ENCODE measurements at places on chromosomes 11 and 22.
A peak's percentile ranks its signal among the peaks of the same experiment; 100 is the strongest.

- no peak for DNase-seq
Observed at GRCh38 chr11:62999649-63000048, 14.9 kb upstream of the SLC22A6 start.

GRCh38 chr11:64788321-64789215, 10.2 kb upstream of the SF1 start:
- no peak for DNase-seq

DNA sequence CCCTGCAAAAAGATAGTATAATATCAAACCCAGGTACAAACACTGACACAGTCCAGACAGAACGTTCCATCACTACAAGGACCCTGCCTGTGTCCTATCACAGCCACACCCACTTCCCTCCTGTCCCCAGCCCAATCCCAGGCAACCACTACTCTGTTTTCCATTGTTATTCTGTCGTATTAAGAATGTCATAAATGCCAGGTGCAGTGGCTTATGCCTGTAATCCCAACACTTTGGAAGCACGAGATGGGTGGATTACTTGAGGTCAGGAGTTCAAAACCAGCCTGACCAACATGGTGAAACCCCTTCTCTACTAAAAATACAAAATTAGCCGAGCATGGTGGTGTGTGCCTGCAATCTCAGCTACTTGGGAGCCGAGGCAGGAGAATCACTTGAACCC, 89.0 kb downstream of the TRMU start:
- DNase-seq = no peak

DNA sequence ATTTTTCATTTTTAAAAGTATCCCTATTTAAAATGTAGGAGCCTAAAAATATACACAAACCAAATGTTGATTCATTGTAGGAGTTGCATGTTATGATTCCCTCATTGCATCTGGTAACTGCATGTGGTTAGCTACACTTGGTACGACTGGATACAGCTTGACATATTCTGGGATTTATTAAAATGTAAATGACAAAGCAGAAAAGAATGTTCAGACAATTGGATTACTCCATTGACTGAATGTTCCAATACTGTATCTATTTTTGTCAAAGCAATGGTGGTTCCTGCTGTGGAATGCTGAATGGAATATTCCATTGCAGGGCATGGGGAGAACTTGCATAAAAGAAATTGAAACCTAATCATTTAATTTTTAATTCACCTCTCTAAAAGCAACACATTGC, 30.8 kb downstream of the BLID start:
- DNase-seq = no peak

DNA sequence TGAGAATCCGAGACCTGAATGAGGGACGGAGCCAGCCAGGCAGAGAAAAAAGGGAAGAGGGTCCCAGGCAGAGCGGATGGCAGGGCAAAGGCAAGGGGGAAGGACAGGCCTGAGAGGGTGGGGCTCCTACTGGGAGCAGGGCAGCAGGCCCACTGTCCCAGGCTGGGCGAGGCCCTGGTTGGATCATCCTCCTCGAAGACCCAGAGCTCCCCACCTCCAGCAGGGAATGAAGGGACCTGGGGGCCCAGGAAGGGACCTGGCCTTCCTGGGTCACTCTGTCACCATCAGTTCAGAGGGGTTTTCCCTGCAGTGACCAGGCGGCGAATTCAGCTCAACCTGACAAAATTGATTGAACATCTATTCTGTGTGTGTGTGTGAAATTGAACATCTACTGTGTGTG, 4.0 kb downstream of the CD5 start:
- no peak for DNase-seq

GRCh38 chr11:59273373-59273841, 60.7 kb upstream of the MPEG1 start:
- no peak for DNase-seq

DNA sequence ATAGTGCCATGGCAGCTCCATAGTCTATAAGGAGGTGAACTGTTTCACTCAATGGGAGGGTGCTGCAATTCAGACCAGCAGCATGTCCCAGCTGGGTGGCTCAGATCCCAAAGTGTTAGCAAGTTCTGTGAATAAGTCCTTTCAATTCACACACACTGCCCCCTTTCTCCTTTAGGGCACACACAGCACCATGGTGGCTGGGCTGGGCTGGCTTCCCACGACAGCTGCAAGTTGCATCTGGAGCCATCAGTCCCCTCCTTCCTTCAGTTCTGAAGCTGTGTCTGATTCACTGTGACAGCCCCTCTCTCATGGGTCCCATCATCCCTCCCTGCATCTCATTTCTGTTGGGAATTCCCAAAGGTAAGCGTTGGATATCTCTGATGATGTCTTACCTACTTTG, 324.1 kb upstream of the NCAM1 start:
- no peak for DNase-seq

DNA sequence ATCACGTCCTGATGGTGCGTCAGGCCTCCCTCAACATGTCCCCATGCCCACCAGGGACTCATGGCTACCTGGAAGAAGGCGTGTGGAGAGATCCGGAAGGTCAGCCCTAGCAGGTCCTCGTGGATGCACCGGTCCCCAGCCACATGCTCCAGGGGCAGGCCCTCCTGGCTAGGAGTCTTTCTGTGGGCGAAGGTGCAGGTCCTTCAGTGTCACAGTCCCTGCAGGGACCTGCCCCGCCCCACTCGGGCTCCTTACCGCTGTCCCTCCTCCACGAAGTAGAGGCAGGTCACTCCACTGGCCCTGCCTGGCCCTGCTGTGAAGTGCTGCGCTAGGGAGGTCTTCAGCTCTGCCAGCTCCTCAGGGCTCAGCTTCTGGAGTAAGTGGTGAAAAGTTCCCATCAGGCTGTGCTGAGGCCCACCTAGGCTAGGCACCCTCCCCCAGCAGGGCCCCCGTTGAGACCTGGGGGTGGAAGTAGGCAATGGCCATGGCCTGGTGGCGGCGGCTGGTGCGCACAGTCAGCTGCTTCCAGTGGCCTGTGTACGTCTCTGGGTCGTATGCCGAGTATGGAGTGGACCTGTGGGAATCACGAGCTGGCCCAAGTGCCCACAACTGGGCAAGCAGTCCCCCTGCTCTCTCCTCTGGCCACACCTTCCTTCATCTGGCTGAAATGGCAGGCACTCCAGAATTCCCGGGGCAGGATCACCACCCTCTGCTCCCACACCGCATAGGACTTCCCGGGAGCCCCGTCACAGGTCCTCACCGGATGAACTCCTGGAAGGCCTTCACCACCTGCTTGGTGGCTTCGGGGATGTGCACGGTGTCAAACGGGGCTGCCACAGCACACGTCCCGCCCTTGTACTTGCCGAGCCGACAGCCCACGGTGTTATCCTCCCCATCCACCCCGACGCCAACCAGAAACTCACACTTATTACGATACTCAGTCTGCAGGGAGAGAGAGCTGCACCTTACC, 1.1 kb upstream of the RANBP1 start:
- DNase-seq = no peak

- DNase-seq = no peak
Observed at GRCh38 chr11:46728659-46729040, 9.6 kb downstream of the F2 start.

- DNase-seq = no peak
Observed at GRCh38 chr22:32880893-32881596, 79.5 kb downstream of the TIMP3 start.

DNA sequence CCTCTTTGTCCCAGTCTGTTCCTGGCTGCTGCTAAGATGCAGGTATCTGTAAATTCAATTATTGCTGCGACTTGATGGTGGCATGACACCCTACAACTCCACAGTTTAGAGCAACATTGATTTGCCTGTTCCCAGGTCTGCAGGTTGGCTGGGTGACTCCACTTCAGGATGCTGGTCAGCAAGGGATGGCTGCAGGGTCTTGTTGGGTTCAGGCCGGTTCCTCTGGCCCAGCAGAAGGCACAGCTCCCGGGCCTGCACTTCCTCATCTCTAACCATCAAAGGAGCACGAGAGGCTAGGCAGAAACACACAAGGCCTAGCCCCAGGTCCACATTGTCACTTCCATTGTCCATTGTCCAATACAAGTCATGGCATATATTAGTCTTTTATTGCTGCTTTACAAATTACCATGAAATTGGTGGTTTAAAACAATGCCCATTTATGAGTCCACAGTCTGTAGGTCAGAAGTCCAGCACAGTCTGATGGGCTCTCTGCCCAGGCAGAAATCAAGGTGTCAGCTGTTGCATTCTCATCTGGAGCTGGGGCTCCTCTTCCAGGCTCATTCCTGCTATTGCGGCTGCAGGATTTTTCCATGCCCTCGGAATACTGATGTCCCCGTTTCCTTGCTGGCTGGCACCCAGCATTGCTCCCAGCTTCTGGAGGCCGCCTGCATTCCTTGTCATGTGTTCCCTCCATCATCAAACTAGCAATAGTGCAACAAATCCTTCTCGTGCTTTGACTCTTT, 96.6 kb upstream of the LMO1 start:
- no peak for DNase-seq

GRCh38 chr11:32586576-32587190, 3.1 kb downstream of the EIF3M start:
- no peak for DNase-seq

DNA sequence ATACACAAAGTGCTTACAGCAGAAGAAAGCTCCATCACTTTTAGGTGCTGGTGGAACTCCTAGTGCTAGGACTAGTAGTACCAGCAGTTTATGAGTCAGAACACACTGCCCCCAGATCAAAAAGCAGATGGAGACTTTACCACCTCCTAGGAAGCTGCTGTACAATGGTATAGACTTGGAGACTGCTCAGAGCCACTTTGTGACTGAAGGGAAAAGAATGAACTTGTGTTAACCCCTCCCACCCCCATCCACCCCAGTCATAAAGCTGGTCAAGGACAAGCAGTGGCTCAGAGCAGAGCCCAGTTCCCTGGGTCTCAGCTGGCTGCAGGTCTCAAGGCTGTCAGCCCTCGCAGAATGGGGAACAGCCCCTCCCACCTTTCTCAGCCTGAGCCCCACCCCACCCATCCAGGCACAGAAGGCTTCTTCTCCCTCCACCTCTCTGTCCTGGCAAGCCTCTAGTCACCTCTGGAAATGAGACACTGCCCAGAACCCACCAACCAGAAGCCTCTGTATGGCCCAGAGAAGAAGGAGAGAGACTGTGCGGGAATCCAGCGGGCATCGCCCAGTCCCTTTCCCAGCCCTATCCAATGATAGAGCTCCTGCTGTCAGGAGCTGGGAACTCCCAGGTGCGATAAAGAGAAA, 23.8 kb downstream of the PACSIN2 start:
- no peak for DNase-seq

DNA sequence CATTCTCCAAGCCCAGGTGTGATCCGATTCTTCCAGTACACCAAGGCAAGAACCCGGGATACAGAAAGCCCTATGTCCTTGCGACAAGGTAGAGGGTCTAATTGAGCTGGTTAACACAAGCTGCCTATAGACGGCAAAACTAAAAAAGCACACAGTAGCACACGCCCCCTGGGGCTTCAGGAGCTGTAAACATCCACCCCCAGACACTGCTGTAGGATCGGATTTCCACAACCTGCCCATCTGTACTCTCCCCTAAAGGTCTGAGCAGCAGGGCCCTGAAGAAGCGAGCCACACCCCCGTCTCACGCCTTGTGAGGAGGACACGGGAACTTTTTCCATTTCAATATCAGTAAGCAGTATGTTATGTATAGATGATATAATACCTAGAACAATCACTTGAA, 624.7 kb downstream of the BUD13 start:
- DNase-seq = no peak

- DNase-seq = no peak
Observed at GRCh38 chr11:76455931-76456330, 11.1 kb downstream of the EMSY start.

GRCh38 chr11:113623114-113623513, 83.0 kb downstream of the TMPRSS5 start:
- no peak for DNase-seq

GRCh38 chr11:67300756-67301312, 2.5 kb upstream of the SSH3 start:
- DNase-seq = no peak

DNA sequence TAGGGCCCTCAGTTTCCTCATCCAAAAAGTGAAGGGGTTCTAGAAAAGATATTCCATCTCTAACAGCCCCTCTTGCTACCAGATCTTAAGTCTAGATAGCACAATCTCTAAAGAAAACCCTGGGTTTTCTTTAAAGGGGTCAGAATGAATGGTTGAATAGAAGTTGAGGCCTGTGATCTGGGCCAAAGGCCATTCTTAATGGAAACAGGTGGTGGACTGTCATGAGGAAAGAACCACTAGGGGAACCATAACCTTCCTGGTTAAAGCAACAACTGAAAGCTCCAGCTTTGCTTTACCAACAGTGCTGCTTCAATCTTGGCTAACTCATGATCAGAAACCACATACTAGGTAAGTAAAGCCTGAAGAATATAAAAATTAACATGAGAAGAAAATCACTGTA, 1.8 kb downstream of the CELF1 start:
- no peak for DNase-seq

- DNase-seq = no peak
Observed at GRCh38 chr11:66109294-66109693, 39.2 kb downstream of the PACS1 start.

DNA sequence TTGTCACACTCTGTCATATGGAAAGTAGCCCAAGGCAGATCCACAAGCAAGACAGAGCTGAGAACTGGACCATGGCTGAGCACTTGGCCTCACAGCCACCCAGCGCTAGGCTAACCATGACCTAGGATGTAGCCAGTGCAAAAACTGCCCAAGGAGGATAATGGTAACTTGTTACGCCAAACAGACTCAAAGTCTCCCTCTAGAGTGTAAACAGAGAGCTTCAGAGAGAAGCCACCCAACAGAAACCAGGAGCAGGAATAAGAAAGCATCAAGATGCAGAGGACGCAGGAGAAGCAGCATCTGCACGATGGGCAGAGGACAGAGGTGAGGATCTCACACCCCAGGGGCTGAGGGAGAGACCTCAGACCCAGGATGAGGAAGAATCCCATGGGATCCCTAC, 97.9 kb downstream of the RCN1 start:
- no peak for DNase-seq

- DNase-seq = peak; percentile 84
Observed at GRCh38 chr22:50342651-50343540, at the start of gene PPP6R2. TSS of gene PPP6R2 (plus strand) at chr22:50343327. CDS start at chr22:50393909, 50,582 bp downstream.

GRCh38 chr11:33329705-33330329, 72.6 kb downstream of the HIPK3 start:
- DNase-seq = peak; percentile 12

DNA sequence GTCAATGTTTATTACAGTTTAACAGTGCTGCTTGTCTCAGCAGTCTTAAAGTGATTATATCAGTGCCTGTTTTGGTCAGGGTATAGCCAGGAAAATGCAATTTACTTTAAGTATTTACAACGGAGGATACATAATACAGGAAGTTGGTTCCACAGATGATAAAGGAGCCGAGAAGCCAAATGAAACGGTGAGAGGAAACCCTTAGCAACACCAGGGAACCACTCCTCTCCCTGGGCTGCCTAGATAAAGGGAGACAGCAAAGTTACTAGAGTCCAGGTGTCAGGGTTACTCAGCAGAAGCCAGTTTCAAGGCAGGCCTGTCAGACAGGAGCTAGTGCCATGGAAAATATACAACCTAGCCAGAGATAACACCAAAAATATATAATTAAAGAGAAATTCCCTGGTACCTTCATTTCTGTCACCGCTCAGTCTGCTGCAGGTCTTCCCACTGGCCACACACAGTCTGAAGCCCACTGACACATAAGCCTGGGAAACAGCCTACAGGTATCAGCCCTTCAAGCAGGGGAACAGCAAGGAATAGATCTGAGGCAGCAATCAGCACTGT, 55.5 kb downstream of the FAM76B start:
- DNase-seq = no peak
